KG1 (cell line): ENCODE measurements at places on chromosomes 6 and 20.
A peak's percentile ranks its signal among the peaks of the same experiment; 100 is the strongest.

DNA sequence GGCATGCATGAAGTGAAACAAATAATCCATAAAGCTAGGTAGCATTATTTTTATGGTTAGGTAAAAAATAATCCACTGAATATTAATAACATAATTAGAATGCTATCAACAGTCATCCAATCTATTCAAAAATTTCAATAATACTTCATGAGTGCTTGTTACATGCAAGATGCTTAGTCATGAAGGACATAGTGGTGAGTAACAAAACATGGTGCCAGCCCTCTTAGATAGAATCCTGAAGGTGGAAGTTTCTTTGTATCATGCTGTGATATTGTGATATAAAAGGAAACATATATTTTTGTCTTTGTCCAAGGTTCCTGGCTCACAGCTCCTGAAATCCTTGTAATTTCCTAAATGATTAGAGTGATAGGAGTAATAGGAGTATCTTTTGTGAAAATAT lies 14.9 kb downstream of the RCAN2 start:
- DNase-seq, result no peak

DNA sequence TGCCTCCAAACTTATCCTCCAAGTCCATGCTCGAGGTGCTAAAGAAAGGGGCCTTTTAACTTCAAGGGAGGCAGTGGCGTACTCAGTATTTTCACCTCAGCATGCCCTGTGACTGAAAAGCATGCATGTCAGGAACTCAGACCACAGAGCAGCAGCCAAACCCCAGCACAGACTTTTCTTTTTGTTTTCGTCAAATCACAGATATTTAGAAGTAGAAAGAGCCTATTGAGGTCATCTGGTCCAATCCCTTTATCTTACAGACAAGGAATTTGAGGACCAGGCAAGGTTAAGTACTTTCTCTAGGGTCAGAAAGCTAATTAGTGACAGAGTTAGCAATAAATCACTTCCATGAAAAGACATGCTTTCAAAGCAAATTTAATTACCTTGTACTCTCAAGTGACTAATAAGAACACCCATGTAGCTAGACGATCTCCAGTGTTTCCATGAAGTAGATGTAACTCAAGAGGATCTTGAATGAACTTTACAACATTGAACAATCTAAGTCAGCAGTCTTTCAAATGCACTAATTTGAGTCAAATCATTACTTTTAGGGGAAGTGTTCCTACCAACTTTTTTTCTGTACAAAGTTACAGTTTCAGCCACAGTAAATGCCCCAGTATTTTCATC lies 35.9 kb downstream of the MOXD1 start:
- DNase-seq, result no peak

GRCh38 chr6:47741807-47742206 lies 40.0 kb upstream of the OPN5 start:
- no peak for DNase-seq

DNA sequence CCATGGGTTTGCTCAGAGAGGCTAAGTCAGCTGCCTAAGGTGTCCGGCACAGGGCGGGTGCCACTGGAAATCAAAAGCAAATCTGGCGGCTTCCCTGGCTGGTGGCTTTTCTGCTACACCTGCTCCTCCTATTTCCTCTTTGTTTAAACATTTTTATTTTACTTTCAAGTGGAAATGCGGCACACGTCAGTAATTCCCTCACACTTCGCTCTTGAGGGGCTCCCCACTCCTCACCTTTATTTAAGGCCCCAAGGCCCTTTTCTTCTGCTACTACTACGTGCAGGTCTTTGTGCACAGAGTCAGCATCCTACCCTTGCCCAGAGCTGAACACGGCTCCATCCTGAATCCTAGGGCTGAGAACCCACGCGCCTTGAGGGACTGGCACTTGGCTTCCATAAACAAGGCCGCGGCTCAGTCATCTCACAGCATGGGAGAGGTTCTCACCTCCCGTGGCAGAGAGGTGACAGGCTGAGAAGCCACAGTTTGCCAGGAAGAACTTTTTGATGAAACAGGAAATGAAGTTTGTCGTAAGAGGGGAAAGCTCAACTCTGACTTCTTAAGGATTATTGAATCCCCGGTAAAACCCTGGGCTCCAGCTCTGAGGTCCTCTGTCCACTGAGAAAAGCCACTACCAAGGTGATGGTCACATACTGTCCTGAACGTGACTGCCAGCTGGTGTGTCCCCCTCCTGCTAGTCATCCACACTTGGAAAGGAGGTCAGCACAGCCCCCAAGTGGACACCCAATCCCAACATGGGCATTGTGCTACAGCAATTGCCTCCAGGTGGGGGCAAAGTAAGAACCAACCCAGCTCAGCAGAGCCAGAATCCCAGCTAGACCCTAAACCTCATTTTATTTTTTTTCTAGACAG lies 48.0 kb downstream of the NFATC2 start:
- no peak for DNase-seq

GRCh38 chr6:74749211-74750147 lies 456.4 kb downstream of the COL12A1 start:
- no peak for DNase-seq

DNA sequence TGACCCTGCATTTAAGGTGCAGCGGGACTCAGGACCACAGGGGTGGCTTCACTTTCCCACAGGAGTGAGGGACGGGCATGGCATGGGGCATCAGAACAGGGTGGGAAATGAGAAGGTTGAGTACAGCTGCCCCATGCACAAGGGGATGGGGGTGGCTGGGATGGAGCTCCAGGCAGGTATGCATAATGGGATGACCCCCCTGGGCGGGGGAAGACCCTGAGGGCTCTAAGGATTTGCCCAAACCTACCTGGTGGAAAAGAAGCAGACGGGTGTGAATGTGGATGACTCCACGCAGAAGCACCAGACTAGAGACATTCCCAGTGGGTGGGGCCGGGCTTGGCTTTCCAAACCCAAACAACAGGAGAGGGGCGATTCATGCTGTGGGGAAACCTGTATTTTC lies 200.3 kb downstream of the SYNDIG1 start:
- no peak for DNase-seq

GRCh38 chr6:32993363-32993973 lies 15.9 kb downstream of the HLA-DOA start:
- no peak for DNase-seq

- DNase-seq, result no peak
These were observed 833.5 kb downstream of the DHX35 start for GRCh38 chr20:39795401-39796272.

DNA sequence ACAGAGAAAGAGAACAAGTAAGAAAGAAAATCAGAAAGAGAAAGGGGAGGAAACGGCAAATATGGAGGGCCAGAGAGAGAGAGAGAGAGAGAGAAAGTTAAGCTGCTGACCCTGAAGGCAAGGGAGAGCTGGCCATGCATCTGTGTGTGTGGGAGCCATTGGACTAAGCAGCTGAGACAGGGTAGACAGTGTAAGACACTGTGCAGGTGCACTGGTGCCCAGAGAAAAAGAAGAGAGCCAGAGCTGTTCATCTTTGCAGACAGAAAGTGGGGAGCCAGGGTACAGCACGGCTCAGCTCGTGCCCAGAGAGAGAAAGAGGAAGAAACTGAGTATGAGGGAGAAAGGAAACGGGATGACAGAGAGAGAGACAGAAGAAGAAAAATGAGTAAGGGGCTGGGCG lies 24.2 kb upstream of the ZNF318 start:
- no peak for DNase-seq

- DNase-seq, result no peak
These were observed 10.9 kb upstream of the F13A1 start for GRCh38 chr6:6331393-6331792.

DNA sequence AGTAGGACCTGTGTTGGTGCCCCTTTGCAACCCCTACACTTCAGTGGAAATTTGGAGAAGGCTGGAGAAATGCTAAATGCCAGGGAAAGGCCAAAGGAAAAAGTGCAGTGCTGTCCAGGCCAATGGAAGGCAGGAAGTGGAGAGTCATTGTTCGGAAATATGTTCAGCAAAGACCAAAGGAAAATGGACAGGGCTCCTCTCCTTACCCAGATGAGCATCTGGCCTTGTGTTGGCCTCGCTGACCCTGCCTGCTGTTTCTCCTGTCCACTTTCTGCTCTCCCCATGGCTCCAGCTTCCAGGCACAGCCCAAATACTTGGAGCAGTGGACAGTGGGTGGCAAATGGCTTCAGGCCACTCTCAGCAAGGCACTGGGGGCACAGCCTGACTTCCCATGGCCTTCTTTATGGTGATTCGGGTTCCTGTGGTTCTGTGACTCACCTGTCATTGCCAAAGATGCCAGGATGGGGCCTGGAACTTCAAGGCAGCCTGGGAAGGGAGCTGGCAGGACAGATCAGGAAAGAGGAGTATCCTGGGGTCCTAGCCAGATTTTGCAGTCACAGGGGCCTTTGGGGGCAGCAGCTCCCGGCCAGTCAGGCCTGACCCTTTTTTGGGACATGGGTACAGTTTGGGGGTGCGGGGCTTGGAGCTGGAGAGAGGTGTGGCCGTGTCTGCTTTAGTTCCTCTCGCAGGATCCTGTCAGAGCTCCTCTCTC lies 190.9 kb upstream of the SLC24A3 start:
- DNase-seq, result no peak

DNA sequence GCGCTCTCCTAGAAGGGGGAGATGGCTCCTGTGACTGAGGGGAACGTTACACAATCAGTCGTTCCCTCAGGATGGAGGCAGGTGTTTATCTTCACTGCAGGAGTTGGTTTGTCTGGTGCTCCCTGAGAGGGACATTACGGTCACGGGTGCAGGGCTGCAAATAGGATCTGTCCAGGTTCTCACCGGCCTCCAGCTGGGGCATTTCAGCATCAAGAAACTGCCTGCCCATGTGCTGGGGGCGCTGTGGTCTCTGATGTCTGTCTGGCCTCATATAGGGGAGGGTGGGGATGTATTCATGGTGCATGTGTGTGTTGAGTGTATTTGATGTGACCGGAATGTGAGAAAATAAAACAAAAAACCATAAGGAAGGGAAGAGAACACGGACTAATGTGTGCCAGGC lies 77.1 kb downstream of the TBC1D7 start:
- DNase-seq, result no peak

DNA sequence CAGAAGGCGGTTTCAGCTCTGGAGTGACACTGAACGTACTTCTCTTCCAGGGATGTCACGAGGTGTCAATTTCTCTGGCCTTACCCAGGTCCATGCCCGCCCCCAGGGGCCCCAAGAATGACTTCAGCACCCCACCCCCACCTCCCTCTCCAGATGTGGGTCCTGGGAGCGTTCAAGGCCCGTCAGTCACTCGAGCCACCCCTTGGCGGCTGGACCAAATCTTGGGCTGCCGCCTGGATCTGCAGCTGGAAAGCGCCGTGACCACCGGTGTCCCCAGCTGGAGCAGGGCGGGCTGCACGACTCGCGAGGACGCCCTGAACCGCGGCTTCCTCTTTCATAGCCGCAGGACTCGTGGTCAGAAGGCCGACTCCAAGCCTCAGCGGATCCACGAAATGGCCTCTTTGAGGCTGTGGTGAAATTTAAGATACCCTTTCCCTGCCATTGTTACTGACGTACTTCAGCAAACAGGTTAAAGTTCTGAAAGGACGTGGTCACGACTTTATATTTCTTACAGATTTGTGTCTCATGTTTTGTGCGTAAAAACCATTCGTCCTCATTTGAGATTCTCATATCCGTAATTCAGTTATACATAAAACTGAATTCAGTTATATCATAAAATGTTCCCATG lies 29.3 kb downstream of the TRIM38 start:
- DNase-seq, result peak; percentile 83

DNA sequence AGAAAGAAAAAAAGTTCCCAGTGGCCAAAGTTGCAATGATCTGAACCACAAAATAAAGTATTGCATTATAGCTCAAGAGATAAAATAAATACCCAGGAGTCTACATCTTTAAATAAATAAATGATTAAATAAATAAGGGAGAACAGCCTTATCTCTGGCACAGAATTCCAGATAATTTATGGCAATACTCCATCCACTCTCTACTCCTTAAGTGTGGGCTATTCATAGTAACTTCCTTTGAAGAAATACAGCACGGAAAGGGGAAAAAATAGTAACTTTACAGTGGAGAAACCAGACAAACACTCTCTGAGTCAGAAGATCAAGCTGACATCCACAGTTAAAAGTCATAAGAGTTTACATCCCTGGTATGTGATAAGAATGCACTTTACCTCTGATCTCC lies 11.6 kb downstream of the AURKA start:
- DNase-seq, result no peak

DNA sequence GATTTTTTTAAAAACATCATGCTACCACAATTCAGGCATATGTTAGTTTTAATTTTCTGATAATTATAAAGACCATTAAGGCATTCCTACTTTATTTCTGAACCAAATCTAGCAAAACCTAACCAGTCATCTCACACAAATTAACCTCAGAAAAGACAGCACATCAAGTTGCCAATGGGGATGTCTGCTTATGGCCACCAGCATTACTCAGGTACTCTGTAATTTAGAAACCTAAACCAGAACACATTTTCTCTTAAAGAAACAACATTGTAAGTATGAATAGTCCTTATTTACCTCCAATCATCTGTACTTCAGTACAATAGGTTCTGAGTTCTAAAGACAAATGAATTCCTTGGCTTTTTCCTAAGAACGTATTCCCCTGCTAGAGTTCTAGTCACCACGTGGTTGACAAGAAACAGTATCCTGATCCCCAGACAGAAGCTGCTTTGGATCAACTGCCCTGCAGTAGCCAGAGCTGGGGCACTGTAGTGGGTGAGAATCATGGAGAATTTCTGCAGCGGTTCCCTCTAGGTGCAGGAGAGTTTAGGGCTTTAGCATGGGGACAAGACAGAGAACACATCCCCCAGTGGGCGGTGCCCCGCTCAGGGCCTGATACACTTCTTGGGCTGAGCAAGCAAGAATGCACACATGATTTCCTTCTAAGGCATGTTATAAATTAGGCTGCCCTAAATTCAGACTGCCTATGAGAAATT lies 15.4 kb downstream of the GCLC start:
- no peak for DNase-seq

GRCh38 chr6:11585426-11586016 lies 48.0 kb downstream of the TMEM170B start:
- peak; percentile 9 for DNase-seq

DNA sequence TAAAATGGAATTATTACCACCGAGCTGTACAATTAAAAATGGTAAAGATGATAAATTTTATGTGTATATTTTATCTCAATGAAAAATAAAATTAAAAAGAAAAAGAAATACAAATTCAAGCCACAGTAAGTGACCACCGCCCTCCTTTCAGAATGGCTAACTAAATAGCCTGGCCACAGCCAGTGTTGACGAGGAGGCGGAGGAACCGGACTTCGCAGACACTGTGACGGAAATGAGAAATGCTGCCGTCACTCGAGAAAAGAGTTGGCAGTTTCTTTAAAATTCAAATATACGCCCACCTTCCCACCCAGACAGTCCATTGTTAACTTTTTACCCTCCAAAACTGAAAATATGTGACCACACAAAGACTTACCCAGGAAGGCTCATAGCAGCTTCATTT lies 50.0 kb downstream of the FOXF2 start:
- DNase-seq, result no peak

DNA sequence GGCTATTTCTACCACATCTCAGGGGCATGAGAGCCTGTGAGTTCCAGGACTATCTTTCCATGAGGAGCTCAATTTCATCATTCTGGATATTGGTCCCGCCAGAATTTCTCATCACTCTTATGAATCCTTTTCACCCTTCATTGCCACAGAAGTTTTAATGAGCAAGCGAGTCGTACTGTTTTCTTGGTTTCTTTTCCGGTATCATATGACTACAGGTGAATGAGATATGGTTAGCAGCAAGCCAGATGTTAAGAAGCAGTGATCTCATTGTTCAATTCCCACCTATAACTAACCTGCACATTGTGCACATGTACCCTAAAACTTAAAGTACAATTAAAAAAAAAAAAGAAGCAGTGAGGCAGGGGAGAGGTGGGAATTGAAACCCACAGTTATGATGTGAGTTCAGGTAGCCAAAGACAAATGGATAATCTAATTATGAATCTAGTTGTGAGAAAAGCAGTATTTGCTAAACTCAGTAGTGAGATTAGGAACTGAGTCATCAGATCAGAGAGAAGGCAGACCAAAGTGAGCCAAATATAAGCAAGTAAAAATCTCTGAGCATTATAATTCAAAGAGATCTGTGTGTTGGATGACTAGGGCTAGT lies 78.0 kb upstream of the ELOVL5 start:
- DNase-seq, result no peak
